ENCODE measurements at places on chromosomes 1 and 21.

DNA sequence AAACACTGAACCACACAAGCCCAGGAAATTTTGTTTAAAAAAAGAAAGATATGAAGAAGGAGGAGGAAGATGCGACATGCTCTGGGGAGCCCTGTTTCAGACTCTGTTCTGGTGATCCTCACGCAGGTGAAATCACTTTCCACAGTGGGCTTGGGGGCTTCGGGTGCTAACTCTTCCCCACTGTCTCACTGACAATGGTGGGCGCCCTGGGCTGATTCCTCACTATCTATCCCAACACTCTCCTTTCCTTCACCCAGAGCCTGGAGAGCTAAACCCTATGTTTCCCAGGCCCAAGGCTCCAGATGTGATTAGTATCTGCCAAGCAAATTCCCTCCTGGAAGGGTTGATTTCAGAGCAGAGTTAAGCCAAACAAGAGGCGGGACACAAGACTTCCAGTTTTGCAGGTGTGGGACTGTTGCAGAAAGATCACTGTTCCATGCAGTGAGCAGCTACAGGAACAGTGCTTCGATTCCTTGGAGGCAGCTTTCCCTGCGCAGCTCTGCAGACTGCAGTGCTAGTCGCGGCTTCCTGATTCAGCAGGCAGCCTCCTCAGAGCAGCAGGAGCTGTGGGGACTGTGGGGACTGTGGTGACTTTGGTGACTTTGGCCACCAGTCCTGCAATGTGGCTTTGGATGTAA, 168.3 kb downstream of the RHOU start:
- DNase-seq, result no peak

DNA sequence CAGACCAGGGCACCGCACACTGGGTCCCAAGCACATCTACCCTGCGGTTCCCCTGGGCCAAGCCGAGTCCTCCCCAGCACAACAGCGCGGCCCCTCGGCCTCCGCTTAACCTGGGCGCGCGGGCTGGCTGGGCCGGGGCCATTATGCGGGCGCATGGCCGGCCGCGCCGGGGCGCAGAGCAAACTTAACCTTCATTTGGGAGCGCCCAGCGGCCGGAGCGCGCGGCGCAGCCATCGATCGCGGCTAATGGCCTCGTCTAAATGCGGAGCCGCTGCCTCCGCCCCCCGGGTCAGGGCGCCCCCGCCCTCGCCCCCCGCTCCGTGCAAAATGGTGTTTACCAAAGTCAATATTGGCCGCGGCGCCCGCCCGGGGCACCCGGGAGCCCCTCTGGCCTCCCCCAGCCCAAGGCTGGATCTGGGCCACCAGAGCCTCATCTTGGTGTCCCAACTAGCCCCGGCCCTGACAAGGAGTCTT, 272.1 kb downstream of the TRABD2B start:
- no peak for DNase-seq

DNA sequence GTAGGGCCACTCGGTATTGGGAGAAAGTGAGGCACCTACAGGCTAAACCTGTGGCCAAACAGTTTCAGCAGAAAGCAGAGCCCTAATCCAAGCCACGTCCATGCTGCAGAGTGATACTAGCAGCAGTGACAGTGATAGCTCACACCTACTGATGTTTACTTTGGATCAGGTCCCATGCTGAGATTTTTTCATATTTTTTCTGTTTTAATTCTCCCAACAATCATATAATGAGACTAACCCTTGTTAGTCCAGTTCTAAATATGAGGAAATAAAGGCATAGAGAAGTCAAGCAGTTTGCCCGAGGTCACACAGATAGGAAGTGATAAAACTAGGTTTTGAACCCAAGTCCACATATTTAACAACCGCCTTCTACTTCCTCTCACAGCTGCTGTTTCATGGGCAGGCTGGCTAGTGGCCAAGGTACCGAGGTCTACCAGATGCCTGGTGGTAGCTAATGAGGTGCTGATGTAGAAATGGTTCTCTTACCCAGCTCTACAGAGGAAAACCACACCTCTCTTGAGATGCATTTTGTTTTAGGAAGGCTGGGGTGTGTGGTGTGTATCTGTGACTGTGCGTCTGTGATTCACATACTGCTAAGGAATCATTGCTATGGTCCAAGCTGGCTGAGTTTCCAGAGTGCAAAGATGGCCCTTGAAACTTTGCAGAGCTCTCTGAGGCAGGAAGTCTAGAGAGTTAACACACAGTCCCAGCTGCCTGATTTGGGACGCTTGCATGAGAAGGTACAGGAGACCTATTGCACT, 80.3 kb upstream of the ARTN start:
- DNase-seq, result no peak

DNA sequence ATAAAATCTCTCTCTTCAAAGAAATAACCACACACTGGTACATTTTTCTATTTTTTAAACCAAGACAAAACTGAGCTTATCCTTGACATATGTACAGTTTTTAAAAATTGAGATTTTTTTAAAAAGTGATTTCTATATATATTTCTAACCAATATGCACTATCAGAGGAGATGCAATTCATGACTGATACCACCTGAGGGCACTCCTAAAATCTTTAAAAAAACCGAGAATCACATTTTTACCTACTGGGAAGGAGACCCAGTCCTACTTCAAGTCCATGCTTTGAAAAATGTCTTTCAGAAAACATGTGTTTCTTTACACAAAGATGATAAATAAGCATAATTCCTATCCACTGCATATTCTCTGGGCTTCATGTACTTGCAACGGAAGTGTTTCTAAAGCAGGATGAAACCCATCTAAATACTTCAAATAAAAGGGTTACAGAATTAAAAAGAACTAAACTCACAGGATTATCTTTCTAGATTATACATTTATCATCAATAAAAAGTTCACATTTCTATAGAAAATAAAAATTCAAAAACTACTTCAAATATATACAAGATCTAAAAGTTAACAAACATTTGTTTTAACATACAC, 98.6 kb downstream of the ENAH start:
- DNase-seq, result no peak

DNA sequence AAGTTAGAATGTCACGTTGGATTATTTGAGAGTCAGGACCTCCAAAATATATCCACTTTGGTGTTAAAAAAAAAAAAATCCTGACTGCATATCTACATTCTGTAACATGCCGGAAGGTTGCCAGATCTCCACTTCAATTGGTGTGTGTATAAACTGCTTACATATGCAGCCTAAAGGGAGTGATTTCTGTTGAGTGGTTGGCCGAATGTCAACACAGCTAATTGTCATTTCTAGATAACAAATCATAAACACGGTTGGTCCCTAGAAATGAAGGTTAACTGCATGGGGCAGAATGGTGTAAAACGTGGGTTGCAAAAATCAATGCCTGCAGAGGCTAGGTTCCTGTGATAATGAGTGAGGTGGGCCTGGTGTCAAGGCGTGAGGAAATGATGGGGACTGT, 15.0 kb upstream of the ROR1 start:
- DNase-seq, result no peak

GRCh38 chr1:191582169-191582568, 576.1 kb upstream of the RGS18 start:
- DNase-seq, result no peak

GRCh38 chr1:153626904-153627714, at the start of gene S100A13:
Gene S100A13 (minus strand): TSS chr1:153627505. CDS start chr1:153626472, 1,033 bp downstream.
- DNase-seq, result no peak

GRCh38 chr1:150006881-150007421, 3.6 kb downstream of the OTUD7B start:
- no peak for DNase-seq

DNA sequence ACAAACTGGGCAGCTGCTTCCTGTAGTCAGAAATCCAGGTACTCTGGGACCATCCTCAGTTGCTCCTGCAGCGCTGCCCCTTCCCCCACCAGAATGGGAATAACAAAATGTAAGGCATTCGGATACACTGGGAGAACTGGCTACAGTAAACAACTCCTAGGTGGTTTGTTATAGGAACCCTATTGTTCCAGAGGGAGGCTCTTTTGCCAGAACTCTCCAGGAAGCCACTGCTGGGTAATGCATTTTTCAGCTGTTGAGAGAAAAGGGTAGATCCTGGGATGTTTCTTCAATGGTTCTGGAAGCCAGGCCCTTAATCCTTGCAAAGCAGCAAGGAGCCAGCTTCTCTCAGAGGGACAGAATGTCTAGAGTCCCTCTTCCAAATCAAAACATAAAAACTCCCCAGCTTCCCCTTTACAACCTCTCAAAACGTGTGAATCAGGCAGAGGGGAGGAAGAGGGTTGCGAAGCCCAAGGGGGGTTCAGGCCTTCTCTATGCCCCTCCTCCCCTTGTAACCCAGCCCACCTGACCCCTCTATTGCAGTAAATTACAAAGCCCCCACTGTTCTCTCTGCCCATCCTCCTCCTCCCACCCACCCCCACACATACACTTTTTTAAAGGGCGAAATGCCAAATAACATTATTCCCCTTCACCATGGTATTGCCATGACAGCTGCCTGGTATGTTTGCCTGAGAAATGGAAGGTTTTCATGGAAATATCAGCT, 29.1 kb downstream of the PLPP3 start:
- DNase-seq, result no peak

GRCh38 chr1:103561643-103562395, 9.6 kb upstream of the AMY2B start:
- no peak for DNase-seq

GRCh38 chr1:153881751-153882150, 41.0 kb downstream of the GATAD2B start:
- no peak for DNase-seq

GRCh38 chr1:24898152-24898908, 31.7 kb downstream of the RUNX3 start:
- no peak for DNase-seq

DNA sequence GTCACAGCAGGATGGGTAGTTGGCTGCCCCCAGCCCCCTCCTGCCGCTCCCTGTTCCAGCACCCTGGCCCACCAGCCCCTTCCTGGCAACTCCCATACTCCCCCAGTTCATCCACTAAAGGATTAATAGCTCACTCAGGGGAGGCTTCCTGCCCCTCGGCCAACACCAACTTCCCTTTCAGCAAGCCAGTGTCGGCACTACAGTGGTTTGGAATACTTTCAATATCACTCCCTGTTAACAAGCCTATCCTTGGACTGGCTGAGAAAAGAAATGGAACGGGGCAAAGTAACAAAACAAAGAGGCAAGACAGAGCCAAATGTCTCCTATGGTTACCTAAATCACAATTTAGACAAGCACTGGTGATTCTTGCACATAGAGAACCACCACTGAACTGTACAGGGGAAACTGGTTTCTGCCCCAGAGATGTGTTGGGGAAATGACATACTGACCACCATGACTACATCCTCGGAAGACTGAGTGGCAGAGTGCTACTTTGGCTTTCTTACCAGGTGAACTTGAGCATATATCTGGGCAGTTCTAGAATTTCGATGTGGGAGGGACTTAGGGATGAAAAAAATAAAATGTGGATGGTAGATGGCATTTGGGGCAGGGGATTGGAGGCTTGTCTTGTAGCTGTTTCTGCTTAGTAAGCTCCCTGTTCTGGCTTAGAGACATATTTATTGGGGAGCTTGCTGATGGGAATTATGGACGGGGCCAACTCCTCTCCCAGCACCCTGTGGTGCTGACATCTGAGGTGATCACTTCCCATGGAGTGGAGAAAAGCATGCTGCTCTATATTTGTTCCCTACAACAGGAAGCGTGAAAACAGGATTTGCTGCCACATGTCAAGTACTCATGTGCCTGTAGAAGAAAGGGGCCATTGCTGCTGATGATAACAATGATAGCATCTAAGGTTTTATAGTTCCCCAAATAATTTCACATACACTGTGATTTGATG, 7.1 kb upstream of the CAPN2 start:
- DNase-seq, result no peak

DNA sequence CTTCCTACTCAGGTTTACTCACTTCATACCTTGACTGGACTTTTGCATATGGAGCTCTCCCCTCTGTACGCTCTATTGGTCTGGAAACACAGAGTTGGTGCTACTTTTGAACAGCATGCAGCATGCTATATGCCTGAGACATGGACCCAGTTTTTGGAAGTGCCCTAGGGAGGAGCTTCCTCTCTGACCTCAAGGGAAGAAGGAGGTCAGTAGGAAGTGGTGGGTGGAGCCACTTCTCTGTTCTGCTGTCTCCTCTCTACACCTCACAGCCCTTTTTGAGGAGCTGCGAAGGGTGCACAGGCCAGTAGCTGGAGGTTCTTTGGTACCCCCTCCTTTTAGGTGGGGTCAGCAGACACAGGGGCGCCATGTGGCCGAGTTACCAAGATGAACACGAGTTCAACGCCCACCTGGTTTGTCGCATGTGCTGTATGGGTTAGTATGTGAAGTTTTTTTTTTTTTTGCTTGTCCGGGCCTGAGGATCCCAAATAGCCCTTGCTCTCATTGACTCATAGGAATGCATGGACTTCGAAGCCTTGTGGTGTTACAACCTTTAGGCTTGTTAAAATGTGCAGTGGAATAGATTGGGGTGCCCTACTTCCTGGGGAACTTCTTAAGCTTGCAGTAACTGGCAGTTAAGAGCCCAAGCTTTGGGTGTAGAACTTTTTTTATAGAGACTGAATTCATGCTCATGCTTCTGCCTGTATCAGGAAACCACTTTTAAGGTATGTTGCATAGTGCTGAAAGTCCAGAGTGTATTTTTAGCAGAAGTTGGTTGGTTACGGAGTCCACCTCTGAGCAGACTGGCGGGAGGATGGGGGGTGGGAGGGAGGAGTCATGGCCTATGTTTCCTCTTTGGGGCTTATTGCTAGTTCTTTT, 10.7 kb downstream of the MACF1 start:
- DNase-seq, result peak; percentile 36

GRCh38 chr1:193747579-193747978, 561.2 kb upstream of the B3GALT2 start:
- no peak for DNase-seq

Data from activated T-cell treated with anti-CD3 and anti-CD28 coated beads for 4 hours (primary cell).